AG04449 (cell line): ENCODE measurements at places on chromosomes 1 and 21.

DNA sequence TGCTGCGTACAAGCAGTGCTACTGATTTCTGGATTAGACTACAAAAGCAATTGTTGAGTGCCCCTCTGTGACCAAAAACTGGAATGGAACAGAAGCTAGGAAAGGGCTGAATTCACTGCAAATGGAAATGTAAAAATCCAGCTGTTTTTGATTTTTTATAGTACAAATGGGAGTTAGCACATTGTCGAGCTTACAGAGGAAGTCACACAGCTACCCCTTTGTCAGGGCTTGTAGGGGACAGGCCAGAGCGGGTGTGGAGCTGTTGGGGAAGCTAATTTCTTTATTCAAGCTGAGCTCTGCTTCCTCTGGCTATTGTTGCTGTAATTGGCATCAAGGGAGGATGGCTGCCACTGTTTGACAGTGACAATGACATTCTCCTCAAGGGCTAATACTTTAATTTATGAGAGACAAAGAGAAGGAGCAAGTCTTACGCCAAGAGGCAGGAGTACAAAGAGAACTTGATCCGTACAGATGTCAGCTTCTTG is 96.1 kb downstream of the SLC35F3 start:
- DNase-seq, result no peak

- DNase-seq, result no peak
These were observed 24.8 kb upstream of the EDN2 start for GRCh38 chr1:41509270-41509671.

GRCh38 chr1:26700711-26701110 is 4.9 kb downstream of the ARID1A start:
- DNase-seq, result no peak

DNA sequence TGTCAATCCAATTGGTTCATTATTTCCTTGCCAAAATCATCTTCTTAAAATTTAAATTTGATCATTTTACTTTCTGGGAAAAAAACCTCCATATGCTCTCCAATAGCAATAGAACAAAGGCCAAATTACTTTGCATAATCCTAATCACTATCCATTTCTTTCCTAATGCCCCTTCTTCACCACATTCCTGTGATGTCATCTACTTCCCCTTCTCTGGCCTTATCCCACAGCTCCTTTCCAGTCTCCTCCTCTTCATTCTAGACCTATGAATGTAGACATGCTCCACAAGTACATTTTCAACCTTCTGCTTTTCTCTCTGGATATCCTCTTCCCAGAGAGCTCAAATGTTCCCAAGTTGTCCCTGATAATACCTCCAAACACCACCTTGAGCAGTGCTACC is 216.6 kb downstream of the MRPL39 start:
- DNase-seq, result no peak

GRCh38 chr1:219708919-219709543 is 96.1 kb upstream of the ZC3H11B start:
- DNase-seq, result no peak

- no peak for DNase-seq
These were observed 40.2 kb downstream of the PGBD5 start for GRCh38 chr1:230385930-230386329.

DNA sequence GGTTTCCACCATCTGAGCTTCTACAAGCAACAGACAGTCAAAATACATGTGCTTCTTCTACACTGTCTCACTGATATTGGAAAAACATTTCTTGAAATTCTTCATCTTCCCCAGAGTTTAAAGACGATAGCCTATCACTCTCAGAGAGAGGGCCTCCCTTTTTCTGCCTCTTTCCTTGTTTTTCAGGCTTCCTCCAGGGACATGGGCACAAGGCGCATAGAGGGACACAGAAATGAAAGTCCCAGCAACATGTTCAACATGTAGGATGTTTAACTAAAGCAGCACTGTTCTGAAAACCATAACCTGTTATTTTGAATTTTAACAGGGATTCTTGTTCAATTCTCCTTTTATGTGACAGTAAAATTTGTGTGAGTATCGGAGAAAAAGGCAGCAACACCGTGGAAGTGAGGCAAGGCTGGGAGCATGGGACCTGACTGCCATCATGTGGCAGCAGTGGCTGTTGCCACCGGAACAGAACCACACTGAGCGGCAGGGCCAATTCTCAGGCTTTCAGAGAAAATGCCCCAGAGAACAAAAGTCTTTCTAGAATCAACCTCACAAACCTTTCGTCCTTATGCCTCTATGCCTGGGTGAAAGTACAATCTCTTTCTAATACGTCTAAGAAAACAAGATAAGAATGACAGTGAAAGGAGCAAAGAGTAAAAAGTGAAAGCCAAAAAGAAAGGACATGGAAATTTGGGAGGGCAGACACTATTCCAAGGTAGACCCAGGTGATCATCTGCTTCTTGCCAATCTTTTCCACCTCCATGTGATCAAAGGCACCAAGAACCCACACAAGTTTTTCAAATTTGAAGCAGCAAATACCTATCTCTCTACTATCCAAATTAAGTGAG is 54.5 kb downstream of the PCNX2 start:
- DNase-seq, result no peak

DNA sequence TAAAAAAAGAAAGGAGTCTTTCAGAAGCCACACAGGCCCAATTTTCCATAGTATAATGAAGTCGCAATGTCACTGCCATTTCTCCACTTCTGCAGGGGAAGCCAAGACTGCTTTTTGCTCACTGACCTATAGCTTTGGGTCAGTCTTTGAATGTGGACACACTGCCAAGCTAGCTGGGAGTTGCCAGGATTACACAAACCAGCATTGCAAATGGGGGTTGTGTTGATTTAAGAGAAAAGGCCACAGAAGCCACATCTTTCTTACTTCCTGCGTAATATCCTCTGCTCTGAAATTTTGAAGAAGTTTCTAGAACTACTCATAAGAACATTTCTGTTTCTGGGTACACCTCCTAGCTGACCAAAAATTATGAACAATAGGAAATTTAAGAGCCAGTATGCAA is 45.8 kb upstream of the SAMSN1 start:
- no peak for DNase-seq

DNA sequence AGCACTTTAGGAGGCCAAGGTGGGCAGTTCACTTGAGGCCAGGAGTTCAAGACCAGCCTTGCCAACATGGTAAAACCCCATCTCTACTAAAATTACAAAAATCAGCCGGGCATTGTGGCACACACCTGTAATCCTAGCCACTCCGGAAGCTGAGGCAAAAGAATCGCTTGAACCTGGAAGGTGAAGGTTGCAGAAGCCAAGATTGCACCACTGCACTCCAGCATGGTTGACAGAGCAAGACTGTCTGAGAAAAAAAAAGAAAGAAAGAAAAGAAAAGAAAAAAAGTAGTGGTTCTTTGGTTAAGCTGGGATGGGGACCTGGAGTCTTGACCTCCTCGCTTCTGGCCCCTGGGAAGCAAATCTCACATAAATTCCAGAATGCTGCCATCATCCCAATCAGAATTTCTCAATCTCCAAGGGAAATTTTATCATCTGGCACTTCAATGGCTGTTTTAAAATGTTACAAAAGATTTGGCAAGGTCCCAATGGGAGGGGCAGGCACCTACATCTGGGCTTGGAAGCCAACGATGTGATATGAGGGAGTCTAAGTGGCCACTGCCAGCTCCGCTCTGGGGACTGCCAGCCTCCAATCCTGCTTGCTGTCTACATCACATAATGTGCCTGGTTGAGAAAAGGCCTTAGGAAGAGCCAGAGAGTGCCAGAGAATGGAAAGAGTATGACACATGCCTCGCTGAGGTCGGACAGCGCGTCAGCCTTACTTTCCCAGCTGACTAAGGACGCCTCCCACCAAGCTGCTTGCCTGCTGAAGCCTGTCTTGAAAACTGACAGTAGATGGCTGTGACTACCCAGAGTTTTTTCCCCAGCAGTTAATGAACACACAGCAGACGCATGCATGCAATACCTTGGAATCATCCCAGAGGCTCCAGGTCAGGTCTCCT is 42.1 kb upstream of the SRP9 start:
- DNase-seq, result peak; percentile 92
